ENCODE measurements at places on chromosomes 3 and 15.

DNA sequence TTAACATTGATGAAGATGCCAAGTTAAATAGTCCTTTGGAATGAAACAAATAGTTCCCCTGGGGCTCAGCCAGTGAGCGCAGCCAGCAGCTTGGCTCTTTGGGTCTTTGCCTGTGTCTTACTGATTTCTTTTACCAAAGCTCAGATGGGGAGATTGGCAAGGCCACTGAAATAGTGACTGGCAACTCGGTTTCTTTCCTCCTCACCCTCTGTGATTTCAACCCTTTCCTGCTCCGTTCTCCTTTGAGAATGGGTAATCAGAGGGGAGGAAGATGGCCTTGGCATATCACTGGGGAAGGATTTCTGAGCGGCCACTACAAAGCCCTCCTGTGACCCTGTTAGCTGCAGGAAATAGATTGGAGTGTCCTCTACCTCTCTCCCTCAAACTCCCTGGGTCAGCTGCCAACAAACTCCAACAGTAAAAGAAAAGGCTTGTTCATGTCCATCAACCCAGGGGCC is 337.1 kb upstream of the LRRFIP2 start:
- H3K36me3 ChIP-seq = no peaks in the 10 kb centered on the region
- H3K27me3 ChIP-seq = peaks cover 11% of the 10 kb centered on the region
- no peak overlapping the region for H3K27ac ChIP-seq

DNA sequence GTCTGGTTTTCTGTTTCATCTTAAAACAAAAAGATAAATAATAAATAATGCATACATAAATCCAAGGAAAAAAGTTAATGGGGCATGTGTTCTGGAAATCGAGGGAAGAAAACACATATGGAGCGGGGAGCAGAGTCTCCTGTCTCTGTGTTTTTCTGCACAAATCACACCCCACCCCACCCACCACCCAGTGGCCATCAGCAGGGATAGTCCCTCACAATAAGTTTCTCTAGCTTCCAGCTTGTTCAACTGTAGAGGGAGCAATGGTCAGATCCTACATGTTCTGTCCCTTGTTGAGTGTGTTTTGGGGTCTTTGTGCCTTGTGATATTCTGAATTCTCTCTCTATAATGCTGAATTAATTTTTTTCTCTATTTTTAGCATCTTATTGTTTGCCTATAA is 26.8 kb upstream of the CHRNA7 start:
- no peak overlapping the region for H3K4me3 ChIP-seq
- no peak overlapping the region for H3K27ac ChIP-seq
- no peaks in the 10 kb centered on the region for H3K36me3 ChIP-seq
- no peaks in the 10 kb centered on the region for H3K4me1 ChIP-seq
- no peak for DNase-seq

DNA sequence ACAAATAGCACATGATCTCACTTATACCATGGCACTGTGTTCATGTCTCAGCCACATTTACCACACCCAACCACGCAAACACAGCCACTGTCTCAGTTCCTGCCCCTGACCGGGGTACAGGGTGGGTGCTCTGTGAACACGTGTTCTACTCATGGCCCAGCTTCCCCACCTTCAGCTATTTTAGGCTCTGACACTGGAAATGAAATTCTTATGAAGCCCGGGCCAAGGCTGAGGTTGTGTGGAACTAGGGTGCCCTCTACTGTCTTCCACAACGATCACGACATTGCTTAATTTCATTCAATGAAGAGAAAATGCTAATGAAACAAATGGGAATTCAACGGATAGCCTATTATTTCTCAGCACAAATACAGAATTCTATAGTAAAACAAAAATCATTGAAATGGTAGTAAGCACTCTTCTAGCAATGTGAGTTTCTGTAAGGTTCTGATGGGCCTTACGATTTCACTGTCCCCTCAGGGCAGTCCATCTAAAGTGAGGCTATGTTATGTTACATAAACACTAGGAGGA is 2.1 kb upstream of the GABRA5 start:
- no peaks in the 10 kb centered on the region for H3K4me1 ChIP-seq
- H3K36me3 ChIP-seq = no peaks in the 10 kb centered on the region
- DNase-seq = no peak
- no peak overlapping the region for H3K4me3 ChIP-seq
- H3K27ac ChIP-seq = no peak overlapping the region

- peak; percentile 18 for DNase-seq
- H3K27me3 ChIP-seq = peaks cover 62% of the 10 kb centered on the region
- no peak overlapping the region for H3K27ac ChIP-seq
- H3K36me3 ChIP-seq = no peaks in the 10 kb centered on the region
Observed at GRCh38 chr3:39260957-39261356, 18.9 kb downstream of the CX3CR1 start.

GRCh38 chr3:131303848-131304247 is 77.7 kb upstream of the NUDT16 start:
- H3K36me3 ChIP-seq = no peaks in the 10 kb centered on the region
- no peak overlapping the region for H3K4me3 ChIP-seq
- H3K4me1 ChIP-seq = no peaks in the 10 kb centered on the region
- no peak overlapping the region for H3K27ac ChIP-seq

DNA sequence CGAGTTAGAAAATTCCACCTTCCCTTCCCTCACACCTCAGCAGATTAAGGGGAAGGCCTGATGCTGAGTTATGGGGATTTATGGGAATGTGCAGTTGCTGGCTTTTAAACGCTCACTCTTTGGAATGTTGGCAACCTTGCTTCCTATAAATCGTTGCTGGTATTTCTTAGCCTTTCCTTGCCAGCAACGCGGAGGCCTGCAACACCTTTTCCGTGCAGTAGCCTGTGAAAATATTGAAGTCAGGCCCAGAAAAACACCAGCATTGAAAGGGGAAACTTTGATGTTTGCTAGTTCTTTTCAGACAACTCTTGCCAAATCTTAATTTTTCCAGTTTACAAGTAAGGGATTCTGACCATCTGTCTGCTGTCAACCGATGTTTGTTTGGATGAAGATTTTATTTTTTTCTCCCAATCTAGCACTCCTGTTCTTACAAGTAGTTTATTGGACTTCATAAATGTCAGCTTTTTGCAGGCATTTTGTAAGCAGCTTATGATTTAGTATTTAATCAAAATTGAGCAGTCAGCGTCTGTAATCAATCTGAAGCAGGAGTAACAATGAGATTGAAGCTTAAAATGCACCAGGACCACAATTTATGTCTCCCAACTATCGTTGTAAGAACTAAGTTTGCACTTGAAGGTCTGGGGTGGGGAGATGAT is 251.0 kb downstream of the RPLP1 start:
- H3K27me3 ChIP-seq = no peaks in the 10 kb centered on the region
- no peaks in the 10 kb centered on the region for H3K36me3 ChIP-seq
- no peak overlapping the region for H3K4me3 ChIP-seq
- no peak overlapping the region for H3K27ac ChIP-seq
- no peaks in the 10 kb centered on the region for H3K4me1 ChIP-seq

GRCh38 chr15:71784719-71785118 is 25.6 kb upstream of the NR2E3 start:
- H3K27ac ChIP-seq = no peak overlapping the region
- H3K4me3 ChIP-seq = no peak overlapping the region
- H3K4me1 ChIP-seq = peaks cover 13% of the 10 kb centered on the region
- no peak for DNase-seq
- H3K27me3 ChIP-seq = no peaks in the 10 kb centered on the region

- no peaks in the 10 kb centered on the region for H3K4me1 ChIP-seq
- no peaks in the 10 kb centered on the region for H3K36me3 ChIP-seq
- DNase-seq = no peak
- H3K27me3 ChIP-seq = no peaks in the 10 kb centered on the region
- H3K4me3 ChIP-seq = no peak overlapping the region
Observed at GRCh38 chr15:70012895-70013294, 84.8 kb downstream of the TLE3 start.

- H3K36me3 ChIP-seq = no peaks in the 10 kb centered on the region
- DNase-seq = no peak
- no peaks in the 10 kb centered on the region for H3K4me1 ChIP-seq
- no peak within 1 kb of the TSS for H3K27ac ChIP-seq
- H3K4me3 ChIP-seq = no peak within 1 kb of the TSS
Observed at GRCh38 chr15:26866298-26867199, at the start of gene GABRA5. GABRA5 (plus strand) TSS chr15:26867062; CDS start chr15:26869249, 2,187 bp downstream.

DNA sequence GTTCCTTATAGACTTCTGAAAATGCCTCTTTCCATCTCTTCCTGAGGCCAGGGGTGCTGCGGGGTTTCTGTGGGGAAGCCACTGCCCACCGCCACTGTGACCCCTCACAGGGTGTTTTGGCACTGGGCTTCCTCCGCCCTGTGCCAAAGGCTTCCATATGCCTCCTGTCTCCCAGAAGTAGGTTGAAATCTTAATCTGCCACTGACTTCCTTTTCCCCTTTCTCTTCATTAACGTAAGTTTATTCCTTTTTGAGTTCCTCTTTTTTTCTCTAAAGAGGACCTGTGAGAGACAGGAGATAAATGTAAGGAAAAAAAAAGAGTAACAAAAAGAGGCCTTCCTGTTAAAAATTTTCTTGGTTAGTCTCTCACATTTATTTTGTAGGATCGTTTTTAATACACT is 220.5 kb downstream of the CTNNB1 start:
- no peak for DNase-seq
- H3K4me1 ChIP-seq = peaks cover 4% of the 10 kb centered on the region
- H3K4me3 ChIP-seq = no peak overlapping the region

- H3K4me3 ChIP-seq = no peak overlapping the region
- no peak overlapping the region for H3K27ac ChIP-seq
- no peaks in the 10 kb centered on the region for H3K27me3 ChIP-seq
- H3K4me1 ChIP-seq = no peaks in the 10 kb centered on the region
- no peak for DNase-seq
- no peaks in the 10 kb centered on the region for H3K36me3 ChIP-seq
Observed at GRCh38 chr3:169008776-169009358, 654.6 kb downstream of the MECOM start.

GRCh38 chr3:129820587-129820986 is 72.9 kb downstream of the TMCC1 start:
- no peaks in the 10 kb centered on the region for H3K4me1 ChIP-seq
- no peak overlapping the region for H3K4me3 ChIP-seq
- H3K27ac ChIP-seq = no peak overlapping the region
- no peaks in the 10 kb centered on the region for H3K27me3 ChIP-seq
- no peaks in the 10 kb centered on the region for H3K36me3 ChIP-seq
- DNase-seq = no peak

DNA sequence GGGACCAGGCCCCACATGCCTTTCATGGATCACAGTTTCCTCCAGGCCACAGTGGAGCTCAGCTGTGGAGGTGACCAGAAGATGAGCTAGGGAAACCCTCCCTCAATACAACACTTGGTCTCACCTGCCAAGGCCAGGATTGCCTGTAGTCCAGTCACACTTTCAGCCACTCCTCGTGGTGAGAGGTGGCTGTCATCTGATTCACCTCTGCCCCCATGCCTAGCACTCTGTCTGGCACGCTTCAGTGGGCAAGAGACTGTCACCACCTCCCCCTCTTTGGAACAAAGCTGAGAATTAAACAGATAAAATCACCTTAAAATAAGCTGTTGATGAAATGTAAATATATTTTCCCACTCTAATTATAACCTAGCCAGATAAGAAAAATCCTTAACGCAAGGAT is 4.0 kb upstream of the IL17RD start:
- H3K4me1 ChIP-seq = peaks cover 3% of the 10 kb centered on the region
- H3K27me3 ChIP-seq = no peaks in the 10 kb centered on the region
- DNase-seq = no peak
- H3K36me3 ChIP-seq = no peaks in the 10 kb centered on the region
- H3K4me3 ChIP-seq = no peak overlapping the region
- no peak overlapping the region for H3K27ac ChIP-seq

DNA sequence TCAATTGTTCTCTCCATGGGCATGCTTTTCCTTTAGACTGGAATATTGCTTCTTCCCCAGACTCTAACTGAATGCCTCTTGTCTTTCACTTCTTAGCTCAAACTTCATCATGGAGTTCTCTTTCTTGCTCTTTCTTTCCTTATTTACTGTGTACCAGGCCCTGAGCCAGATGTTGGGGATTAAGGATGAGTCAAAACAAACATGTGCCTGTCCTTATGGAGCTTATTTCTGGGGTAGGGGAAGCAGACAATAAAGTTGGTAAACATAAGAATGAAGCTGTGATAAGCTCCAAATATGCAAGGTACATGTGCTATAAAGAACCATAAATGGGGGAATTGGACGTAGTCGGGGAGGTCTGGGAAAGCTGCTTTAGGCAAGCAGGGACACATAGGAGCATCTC is 145.8 kb downstream of the ALDH1A2 start:
- DNase-seq = no peak
- H3K27ac ChIP-seq = no peak overlapping the region
- no peaks in the 10 kb centered on the region for H3K36me3 ChIP-seq
- no peaks in the 10 kb centered on the region for H3K27me3 ChIP-seq
- H3K4me1 ChIP-seq = no peaks in the 10 kb centered on the region

All from HCT116 (cell line).